Stimulated activated naive CD4-positive, alpha-beta T cell treated with Interleukin-2 at 50 U/mL for 16 hours (primary cell): ENCODE measurements at places on chromosomes 5 and 9.

GRCh38 chr5:179475208-179475751, 75.1 kb upstream of the RUFY1 start:
- DNase-seq: no peak

DNA sequence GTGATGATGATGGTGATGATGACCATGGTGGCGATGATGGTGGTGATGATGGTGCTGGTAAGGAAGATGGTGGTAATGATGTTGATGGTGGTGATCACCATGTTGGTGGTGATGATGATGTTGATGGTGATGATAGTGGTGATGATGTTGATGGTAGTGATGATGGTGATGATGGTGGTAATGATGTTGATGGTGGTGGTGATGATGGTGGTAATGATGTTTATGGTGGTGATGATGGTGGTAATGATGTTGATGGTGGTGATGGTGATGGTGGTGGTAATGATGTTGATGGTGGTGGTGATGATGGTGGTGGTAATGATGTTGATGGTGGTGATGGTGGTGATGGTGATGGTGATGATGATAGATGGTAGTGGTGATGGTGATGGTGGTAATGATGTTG, 20.7 kb upstream of the RXRA start:
- DNase-seq: no peak

DNA sequence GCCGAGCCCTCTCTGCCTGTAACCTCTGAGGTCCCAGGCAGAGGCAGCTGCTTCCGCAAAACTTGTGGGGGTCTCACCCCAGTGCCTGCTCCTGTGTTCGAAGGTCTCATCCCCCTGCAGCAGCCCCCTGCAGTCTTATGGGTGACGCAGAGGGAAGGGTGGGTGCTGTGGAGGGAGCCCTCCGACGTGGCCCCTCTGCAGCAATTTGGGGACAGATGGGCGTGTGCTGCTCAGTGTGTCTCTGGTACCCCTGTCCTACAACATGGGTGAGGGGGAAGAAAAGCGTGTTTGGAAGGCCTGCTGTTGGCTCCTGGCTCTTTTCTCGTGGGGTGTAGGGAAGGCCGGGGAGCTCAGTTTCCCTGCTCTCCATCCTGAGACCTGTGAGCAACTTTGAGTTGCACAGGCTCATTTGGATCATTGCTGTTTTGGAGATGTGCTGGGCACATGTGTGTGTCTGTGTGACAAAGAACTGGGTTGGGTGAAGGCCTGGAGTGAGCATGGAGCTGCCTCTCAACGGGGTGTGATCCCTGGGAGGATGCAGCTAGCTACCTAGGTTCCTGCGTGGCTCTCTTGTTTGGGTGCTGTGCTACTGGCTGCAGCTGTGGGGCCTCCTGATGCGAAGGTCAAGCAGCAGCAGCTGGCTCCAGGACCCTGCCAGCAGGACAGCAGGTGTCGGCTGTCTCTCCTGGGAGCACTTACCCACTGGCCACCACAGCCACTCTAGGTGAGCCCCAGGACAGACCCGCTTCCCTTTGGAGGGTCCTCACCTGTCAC, 179.6 kb upstream of the PITX1 start:
- no peak for DNase-seq

DNA sequence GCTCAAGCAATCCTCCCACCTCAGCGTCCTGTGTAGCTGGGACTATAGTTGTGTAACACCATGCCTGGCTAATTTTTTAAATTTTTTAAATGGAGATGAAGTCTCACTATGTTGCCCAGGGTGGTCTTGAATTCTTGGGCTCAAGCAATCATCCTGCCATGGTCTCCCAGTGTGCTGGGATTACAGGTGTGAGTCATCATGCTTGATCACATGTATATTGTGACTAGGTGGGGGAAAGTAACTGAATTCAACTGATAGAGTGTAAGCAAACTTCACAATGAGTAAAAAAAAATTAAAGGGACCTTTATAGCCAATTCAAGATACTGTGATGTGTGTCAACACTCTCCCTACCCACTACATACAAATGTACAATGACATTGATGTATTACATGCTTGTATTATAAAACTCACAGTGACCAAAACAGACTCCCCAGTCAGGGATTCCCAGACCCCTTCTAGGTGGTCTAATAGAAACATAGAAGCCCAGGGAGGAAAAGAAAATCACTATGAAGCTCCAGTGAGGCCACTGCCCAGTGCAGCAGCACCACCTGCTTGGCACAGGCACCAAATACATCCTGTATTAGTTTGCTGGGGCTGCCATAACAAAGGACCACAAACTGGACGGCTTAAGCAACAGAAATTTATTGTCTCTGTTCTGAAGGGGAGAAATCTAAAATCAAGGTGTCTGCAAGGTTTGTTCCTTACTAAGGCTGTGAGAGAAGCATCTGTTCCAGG, 8.8 kb downstream of the PLGRKT start:
- no peak for DNase-seq

DNA sequence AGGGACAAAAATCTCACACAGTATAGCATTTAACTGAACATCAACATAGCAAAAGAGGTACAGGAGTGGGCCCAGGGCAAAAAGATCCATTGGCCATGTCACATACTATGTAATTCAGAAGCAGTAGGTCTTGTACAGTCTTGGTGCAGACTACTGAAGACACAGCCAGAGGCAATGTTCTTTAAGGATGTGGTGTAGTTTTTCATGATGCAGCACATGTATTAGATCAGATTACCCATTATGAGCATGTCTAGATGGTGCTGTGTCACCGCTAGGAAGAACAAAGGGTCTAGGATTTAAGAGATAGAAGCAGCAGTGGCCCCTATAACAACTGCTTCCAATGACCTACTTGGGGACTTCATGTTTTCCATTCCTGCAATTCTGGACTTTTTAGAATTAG, 610.4 kb upstream of the MEF2C start:
- no peak for DNase-seq
